ENCODE measurements at places on chromosomes 7 and 10.

- no peak for DNase-seq
These were observed 11.8 kb upstream of the INSIG1 start for GRCh38 chr7:155285833-155286232.

DNA sequence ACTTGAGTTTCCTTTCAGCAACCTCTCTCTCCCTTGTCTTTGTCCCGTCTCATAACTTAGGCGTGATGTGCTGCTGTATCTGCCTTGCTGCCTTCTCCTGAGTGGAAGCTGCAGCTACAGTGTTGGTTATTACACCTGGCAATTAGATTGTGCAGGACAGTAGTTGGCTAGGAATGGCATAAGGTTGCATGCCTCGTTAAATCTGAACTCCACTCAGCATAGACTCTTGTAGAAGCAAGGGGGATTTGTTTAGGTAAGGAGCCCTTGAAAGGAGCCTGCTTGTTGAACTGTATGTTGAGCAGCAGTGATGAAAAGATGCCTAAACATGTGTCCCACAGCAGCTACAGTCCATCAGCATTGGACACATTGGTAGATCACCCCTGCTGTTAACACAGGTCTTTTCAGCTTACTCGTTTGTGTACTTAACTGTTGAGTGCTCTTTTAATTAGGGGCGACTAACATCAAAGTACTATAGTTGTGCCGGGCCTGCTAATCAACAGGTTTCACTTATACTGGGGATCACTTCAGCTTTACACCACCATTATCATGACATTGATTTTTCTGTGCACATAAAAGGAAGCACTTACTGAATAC is 225.0 kb downstream of the AUTS2 start:
- DNase-seq: no peak

DNA sequence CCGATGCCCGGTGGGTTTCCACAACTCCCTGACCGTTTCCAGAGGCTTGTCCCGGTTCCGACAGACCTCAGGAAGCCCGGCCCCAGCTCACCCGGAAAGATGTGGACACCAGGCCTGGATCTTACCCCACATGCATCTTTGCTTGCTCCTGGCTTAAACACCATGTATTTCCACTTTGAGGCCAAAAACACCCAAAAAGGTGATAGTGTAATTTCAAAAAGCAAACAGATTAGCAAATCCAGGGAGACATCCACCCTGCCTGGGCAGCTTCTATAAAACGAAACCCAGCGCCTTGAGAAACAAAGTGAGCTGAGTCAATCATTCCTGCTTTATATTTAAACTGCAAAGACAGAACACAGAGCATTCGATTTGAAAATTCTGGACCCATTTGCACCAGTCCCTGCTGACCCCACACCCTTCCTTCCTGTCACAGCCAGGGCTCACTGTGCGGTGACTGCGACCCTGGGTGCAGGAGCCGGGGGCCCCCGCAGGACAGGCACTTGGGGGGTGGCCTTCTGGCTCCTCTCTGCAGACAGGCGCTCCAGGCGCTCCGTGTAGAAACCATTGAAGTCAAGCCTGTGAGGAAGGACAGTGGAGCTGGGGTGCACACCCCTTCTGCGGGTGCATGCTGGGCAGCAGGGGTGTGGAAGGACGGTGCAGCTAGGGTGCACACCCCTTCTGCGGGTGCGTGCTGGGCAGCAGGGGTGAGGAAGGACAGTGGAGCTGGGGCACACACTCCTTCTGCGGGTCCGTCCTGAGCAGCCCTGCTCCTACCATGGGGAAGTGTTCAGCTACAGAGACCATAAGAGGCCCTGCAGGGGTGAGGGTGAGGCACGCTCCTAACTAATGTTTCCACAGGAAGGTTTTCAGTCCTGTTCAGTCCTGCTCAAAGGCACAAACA is 2.9 kb upstream of the ADAM8 start:
- DNase-seq: no peak

DNA sequence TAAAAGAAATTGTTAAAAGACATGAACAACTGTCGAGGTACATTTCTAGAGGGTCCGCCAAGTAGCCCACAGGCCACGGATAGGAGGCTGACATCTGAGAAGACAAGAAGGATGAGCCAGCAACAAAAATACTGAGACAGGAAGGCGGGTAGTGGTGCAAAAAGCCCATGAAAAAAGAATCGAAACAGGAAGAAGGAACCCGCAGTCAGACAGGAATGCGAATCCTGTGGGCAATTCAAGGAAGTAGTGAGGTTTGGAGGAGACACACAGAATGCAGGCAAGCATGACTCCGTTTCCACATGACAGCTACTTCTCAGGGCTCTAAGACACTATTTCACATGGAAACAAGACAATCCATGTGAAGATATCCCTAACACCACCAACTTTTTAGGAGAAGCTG is 125.2 kb downstream of the DOCK4 start:
- DNase-seq: no peak

DNA sequence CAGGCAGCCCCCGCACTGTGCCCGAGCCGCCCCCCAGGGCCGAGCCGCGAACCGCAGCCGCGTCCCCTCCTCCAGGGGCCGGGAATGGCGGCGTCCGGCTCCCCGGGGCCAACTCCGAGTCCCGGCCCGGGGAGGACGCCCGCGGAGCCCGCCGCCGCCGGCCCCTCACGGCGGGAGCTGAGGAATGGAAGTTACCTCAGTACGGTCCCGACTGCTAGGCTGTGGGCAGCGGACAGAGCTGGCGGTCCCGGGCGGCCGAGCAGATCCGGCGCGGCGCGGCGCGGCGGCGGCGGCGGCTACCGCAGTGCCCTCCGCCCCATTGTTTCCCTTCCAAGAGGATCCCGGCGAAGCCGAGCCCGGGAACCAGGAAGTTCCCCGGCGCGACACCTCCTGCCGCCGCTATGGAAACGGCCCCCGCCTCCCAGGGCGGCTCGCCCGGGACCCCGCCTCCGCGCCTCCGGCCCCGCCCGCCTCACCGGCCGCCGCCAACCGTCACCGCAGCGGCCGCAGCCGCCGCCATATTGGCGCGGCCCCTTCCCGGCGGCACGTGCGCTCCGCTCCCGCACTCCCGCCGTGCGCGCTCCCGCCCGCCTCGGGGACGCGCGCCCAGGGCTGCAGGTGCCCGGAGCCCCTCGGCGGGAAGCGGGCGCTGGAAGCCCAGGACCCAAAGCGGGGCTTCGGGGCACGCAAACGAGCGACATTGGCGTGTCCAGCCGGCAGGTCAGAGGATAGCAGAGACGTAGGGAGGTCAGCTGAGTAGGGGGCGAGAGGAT is at the start of gene USP6NL:
TSS of gene USP6NL (minus strand) at position 403 of the 773 bp plus-strand sequence. CDS start 14,016 bp downstream, outside the sequence.
- peak; percentile 77 for DNase-seq
